Glutamatergic neuron (in vitro differentiated cells): ENCODE measurements at places on chromosomes 7 and 10. TPM values are rescaled to one million over a fixed set of nuclear protein-coding genes. Genes with fewer than 3 reads are reported as not detected.
A peak's percentile ranks its signal among the peaks of the same experiment; 100 is the strongest.

Gene EBF3
- total RNA-seq: 544 TPM

Gene SPDYE16
- total RNA-seq: 0.20 TPM

Gene OR2A42
- total RNA-seq: not detected

Gene FAM241B
- 50.1 TPM for total RNA-seq

GRCh38 chr7:64887756-64888508 lies 15.1 kb upstream of the ZNF273 start:
- DNase-seq: peak; percentile 74

DNA sequence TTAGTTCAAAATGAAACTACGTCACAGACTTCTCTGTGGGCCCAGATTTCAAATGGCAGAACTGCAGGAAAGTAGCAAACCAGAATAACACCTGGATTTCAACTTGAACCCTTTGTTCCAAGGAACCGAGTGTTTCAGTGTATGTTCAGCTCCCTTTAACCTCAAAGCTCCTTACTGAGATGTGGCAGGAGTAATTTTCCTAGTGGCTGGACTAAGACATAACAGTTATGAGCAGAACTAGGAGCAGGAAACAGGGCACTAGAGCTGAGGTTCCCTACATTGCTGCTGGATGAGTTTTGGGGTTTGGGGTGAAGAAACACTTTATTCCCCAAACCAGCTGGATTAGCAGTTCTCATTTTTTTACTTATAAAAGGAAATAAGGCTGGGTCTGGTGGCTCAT lies 50.1 kb downstream of the NSUN6 start:
- DNase-seq: no peak

DNA sequence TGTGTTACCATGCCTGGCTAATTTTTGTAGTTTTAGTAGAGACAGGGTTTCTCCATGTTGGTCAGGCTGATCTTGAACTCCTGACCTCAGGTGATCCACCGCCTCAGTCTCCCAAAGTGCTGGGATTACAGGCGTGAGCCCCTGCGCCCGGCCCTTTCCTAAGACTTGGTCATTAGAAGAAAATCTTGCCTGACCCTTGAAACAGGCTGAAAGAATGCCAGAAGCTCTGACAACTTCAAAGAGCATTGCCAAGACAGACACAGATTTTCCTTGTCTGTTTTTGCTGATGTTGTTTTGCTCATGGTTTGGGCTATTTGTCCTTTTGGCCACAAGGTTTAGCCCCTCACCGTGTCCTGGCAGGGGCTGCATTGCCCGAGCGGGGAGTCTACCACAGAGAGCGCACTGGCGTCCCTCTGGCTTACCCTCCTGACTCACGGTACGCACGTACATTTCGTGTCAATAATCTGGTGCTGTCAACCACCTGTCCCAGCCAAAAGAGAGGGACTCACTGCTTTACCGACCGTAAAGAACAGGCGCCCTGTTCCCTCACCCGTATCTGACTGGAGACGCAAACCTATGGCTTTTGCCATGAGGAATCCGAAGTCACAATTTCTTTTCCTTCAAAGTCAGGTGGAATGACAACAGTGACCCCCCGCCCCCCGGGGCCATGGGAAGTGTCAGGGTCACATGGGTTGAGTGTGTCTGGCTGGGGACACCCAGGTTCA lies 10.1 kb upstream of the INPP5A start:
- DNase-seq: no peak

DNA sequence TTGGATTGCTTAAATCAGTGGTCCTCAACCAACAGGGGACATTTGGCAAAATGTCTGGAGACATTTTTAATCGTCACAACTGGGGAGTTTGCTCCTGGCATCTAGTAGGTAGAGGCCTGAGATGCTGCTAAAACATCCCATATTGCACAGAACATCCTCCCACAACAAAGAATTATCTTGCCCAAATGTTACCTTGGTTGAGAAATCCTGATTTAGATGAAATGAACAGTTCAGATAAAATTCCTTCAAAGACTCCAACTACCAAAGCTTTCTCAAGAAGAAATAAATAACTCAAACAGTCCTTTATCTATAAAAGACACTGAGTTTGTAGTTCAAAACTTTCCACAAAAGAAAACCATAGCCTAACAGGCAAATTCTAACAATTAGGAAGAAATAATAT lies 160.9 kb downstream of the SNX13 start:
- no peak for DNase-seq

- no peak for DNase-seq
These were observed 52.1 kb downstream of the SH2D4B start for GRCh38 chr10:80589726-80590373.

GRCh38 chr7:75994388-75995051 lies at the start of gene TMEM120A:
TSS of gene TMEM120A (minus strand) at chr7:75994595. CDS start at chr7:75994570, 25 bp downstream.
- DNase-seq: peak; percentile 99

DNA sequence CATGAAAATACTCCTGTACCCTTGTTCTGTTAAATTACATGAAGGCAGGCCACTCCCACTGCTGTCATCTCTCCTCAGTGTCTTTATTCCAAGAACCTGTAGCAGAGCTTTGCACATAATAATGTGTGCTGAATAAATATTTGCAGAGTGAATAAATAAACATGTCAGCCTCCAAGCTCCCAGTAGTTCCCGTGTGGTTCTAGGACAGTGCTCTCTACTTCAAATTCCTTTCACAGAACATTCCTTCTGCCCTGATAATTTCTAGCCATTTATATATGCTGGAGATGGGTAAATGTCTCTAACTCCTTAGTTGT lies 20.3 kb upstream of the HYAL4 start:
- DNase-seq: no peak

DNA sequence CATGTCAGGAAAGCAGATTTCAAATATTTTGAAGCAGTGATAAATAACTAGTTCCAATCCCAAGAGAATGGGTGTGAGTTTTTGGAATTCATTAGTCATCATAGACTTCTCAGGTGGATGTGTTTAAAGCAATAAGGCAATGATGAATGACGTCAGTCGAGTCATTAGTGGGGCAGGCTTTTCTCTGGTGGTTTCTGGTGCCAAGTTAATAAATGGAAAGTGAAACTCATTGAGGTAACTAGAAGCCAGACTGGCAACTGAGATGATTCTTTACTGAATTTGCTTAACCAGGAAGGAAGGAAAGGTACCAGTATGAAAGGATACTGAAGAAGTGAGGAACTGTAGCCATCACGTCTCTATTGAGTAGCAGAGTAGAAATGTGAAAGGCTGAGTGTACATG lies 311.0 kb downstream of the GPAM start:
- no peak for DNase-seq

GRCh38 chr7:116259156-116259870 lies 49.0 kb downstream of the TES start:
- no peak for DNase-seq

DNA sequence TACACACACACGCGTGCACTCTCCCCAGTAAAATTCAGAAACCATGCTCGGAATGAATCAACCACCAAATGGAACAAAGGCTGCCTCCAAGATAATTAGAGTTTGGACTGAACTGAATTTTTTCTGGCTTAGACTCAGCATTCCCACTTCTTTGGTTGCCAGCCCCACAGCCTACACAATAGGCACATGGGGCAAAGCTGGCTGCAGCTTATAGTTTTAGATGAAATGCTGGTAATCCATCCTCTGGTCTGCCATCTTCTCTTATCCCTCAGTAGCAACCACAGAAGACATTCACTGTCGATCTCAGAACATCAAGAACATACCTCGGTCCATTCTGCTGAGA lies 44.2 kb downstream of the PDE1C start:
- DNase-seq: no peak

GRCh38 chr7:135143885-135144668 lies 3.8 kb upstream of the TMEM140 start:
- no peak for DNase-seq

- DNase-seq: no peak
These were observed 320.3 kb upstream of the FOXK1 start for GRCh38 chr7:4361774-4362173.

DNA sequence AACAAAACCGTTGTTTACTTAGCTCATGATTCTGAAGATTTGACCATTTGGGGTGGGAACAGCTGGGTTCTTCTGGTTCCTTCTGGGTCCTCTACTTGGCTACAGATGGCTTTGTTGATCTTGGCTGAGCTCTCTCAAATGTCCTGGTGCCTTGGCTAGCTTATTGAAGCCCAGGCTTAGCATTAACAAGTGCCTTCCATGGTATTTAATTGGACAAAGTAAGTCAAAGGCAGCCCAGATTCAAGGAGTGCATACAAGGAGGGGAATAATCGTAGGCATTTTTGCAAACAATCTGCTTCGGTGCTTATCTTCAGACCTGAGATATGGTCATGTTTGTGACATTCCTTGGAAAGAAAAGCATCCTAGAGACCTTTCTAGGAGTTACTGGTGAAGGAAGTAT lies 81.4 kb downstream of the ADCYAP1R1 start:
- no peak for DNase-seq

DNA sequence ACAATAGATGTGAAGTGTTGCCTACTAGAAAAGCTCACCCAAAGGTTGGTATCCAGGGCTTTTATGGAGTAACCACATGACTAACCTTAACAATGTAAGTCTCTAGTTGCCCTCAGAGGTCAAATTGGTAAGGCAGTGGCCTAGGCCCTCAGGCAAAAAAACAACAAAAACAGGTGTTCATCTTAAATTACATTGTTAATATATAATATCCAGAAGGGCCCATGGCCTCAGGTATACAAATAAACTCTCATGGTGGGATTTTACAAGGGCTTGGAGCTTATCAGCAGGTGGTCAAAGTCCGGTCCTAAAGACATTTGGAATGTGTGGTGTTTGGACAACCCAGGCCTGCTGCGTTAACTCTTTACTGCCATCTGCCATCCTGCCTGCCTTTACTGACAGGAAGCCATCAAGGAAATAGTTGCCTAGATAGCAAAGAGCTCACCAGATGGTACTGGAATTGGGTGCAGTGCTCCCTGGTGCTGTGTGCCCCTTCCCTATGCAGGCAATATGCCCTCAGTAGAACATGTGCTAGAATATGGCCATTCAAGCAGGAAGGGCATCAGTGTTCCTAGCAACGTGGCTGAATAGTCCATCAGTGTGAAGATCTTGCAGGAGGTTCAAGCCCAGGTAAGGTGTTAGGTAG lies 36.2 kb downstream of the TOMM7 start:
- no peak for DNase-seq

DNA sequence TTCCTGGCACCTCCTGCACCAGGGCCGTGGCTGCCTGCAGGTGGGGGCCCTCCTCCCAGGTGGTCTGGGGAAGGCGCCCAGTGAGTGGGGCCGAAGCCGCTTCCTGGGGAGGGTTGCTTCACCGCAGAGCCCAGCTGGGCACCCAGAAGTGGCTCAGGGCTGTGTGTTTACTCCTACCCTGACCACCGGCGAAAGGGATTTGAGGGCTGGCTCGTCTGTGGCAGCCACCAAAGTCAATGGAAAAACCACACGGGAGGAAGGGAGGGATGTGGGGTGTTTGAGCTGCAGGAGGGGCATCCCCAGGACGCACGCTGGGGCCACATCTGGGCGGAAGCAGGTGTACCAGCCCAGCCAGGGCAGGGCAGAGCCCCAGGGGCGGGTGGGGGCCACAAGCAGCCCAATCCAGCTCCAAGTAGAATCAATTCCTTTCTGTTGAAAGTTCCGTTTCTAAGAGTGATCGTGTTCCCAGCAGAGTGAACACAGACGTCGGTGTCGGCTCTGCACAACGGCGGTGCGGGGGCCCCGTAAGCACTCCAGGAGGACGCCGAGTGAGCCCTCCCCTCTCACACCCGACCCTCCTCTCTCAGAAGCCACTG lies 69.9 kb downstream of the FOXL3 start:
- peak; percentile 9 for DNase-seq

DNA sequence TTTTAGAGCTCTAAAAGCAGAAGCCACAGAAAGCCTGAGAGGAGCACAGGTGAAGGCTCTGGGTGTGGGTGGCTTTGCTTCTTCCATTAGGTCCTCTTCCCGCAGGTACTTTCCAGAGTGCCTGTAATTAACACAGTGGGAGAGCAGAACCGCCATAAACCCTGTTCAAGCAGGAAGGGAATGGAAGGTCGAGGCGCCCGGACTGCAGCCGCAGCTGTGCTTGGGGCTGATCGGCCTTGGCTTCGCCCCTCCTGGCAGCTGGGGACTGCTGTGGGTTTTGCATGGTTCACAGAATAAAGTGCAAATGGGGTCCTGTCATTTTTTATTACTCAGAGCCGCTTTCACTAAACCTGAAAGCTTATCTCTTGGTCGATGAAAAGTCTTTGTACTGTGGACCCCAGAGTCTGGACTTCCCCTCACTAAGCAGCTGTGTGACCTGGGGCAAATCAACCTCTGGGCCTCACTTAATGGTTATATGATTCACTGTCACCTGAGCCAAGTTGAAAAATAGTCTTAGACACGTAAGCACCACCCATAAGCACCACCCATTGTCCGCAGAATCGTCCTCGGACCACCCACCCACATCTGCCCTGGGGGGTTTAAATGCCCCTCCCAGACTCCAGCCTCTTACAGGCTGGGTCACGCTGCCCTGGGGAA lies 100.9 kb downstream of the XRCC2 start:
- DNase-seq: no peak

- DNase-seq: no peak
These were observed 54.6 kb upstream of the PITRM1 start for GRCh38 chr10:3226960-3227744.

GRCh38 chr10:119270762-119271366 lies 63.5 kb downstream of the GRK5 start:
- DNase-seq: no peak

DNA sequence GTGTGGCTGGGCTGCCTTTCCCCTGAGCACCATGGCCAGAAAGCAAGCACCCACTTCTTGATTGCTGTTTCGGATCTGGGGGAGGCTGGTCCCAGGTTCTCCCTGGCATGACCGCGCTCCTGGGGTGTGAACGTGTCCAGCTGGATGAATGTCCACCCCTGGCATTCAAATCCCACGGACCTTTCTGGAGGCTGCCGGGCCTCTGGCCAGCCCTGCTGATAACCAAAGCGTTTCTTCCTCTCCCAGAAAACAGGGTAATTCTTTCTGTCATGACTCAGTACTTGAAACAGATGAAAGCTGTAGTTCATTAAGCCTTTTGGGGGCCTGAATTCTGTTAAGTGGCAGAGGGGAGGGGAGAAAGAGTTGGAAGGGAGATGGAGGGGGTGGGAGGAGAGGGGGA lies 73.1 kb upstream of the SAMD8 start:
- no peak for DNase-seq

DNA sequence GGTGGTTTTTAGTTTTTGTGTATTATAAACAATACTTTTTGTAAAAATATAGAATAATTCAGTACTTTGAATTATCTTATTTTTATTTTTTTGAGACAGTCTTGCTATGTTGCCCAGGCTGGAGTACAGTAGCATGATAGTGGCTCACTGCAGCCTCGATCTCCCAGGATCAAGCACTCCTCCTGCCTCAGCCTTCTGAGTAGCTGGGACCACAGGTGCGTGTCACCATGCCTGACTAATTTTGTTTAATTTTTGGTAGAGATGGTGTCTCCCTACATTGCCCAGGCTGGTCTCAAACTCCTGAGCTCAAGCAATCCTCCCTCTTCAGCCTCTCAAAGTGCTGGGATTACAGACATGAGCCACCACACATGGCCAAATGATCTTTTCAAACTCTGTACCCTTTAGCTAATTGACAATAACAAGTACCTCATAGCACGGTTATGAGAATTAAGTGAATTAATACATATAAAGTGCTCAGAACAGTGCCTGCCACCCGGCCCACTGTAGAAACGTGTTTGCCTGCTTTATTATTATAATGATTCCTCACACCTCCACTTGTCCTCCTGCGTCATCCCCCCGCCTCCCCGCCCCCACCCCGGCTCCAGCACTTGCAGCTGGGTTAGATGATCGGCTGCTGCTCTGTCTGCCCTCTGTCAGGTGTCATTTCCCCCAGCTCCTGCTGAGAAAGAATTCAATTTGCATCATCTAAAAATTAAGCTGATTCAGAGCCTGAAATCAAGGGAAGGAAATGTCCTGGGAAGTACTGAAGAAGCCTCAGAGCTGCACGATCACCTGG lies 53.6 kb upstream of the NRF1 start:
- no peak for DNase-seq

GRCh38 chr10:102555781-102556328 lies 52.1 kb downstream of the SUFU start:
- no peak for DNase-seq
